ENCODE measurements at places on chromosomes 7 and 10.

- DNase-seq, result peak; percentile 60
Measured at GRCh38 chr10:117167789-117168674, 29.3 kb upstream of the KCNK18 start.

GRCh38 chr10:90227786-90228185 lies 526.4 kb downstream of the KIF20B start:
- no peak for DNase-seq

DNA sequence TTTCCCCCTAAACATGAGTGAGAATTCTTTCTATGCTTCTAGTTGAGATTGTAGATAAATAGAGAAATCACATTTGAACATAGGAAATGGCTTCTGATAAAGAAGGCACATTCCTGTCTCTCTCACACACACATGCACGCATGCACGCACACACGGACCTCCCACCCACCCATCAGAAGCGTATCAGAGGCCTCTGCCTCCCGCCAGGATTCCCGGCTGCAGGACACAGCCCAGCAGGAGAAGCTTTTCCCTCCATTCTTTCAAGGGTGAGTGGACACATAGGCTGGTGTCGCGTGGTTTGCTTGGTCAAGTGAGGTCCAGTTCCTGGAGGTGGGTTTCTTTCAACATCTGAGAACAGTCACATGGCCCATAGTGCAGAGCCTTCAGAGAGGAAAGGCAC lies 34.2 kb downstream of the KLF6 start:
- DNase-seq, result no peak

DNA sequence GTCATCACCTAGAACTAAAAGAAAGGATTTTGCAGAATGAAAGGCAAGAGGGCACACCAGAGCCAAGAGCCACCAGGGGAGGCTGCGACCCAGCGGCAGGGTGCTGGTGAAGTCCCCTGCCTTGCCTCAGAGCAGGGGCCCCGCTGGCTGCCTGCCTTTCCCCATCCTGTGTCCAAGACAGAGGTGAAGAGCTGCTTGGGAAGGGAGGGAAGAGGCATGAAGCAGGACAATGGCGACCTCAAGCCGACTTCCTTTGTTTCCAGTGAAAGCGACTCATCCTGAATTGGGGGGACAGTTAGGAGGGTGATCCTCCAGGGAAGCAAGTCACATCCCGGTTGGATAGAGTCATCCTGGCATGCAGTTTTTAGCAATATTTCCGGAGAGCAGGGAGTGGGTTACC lies 255.5 kb upstream of the YAE1 start:
- DNase-seq, result no peak

DNA sequence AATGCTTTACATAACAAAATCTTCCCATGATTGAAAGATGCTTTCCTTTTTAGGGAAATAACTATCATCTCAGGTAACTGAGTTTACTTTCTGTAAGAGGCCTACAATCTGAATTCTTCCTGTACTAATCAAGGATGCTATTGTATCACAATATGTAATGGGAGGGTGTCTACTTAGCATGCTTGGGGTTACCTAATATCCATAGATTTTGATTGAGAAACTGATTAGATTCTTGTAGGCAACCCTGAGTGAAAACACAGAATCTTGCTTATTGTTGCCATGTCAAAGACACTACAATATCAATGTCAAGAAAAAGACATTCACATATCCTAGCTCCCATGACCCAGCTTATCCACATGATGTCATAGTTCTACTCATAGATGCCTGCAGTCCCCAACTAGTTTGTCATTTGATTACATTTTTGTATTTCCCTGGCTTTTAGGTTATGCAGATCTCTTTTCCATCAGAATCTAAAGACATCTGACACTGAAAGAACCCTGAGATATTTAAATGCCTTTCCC lies 62.4 kb downstream of the PON1 start:
- DNase-seq, result no peak

DNA sequence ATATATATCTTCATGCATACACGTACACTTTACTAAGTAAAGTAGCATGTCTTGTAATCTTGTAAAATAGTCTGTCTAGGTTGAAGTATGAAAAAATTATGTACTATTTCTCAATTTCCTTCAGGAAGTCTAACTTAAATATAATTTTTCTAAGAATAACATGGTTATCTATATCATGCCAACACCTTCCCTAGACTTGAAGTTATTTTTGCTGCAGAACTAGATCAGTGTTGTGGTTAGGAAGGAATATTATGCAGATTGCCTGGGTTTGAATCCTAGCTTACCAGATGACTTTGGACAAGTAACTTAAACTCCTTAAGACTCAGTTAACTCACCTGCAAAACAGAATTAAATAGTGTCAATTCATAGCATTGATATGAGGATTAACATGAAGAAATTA lies 142.2 kb upstream of the SEMA3A start:
- DNase-seq, result no peak

GRCh38 chr7:30389791-30390190 lies 88.8 kb downstream of the NOD1 start:
- DNase-seq, result no peak

- no peak for DNase-seq
Measured at GRCh38 chr7:69217516-69218350, 380.5 kb upstream of the AUTS2 start.

- no peak for DNase-seq
Measured at GRCh38 chr7:75033064-75033463, 40.5 kb downstream of the RCC1L start.

GRCh38 chr10:18217577-18217976 lies 77.4 kb downstream of the CACNB2 start:
- no peak for DNase-seq

DNA sequence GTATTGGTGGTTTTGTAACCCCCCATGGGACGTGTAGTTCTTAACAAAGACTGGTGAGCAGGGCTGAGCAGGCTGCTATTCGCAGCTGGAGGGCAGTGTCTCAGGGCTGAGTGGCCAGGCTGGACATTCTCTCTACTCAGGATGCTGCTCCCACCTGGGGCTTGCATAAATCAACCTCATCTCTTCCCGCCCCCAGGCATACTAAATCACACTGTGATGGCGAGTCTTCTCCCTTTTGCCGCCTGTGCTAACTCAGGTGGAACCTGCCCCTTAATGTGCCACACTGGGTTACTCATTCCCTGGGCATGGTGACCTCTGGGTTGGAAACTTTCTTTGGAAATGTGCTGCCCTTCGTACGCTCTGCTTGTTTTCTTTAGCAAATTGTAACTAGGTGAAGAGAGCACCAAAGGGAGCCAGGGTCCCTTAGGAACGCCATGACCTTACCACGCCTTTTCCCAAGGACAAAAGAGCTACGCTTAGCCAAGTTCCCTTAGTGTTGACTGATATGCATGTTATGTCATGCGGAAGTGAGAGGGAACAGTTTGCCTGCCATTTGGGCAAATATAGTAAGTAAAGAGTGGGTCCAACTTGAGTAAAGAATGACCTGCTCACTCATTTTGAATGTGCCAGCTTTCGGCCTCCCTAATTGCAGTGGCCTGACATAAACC lies 40.4 kb upstream of the COBL start:
- DNase-seq, result no peak

GRCh38 chr10:79376751-79377556 lies 29.7 kb downstream of the PPIF start:
- no peak for DNase-seq

DNA sequence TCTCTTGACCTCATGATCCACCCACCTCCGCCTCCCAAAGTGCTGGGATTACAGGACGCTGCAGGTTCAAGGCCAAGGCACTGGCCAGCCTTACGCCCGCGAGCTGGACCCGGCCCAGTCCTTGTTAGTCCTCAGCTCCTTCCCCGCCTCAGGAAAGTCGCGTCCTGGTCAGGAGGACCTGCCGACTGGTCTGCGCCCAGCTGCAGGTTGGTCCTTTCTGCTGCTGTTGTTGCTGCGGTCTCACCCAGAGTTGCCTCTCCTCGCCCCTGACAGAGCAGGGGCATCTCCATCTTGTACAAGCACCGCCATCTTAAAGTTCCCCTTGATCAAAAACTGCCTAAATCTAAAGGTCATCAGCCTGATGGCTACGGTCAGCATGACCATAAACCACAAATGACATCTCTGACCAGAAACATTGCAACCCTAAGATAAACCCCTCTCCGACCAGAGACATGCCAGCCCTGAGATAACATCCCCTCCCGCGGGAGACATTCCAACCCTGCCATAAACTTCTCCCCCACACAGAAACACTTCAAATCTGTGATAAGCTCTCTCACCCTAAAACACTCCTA lies 13.9 kb upstream of the BMS1 start:
- no peak for DNase-seq

- no peak for DNase-seq
Measured at GRCh38 chr10:70106958-70107791, 25.4 kb downstream of the AIFM2 start.

- no peak for DNase-seq
Measured at GRCh38 chr10:35216303-35216905, 89.8 kb downstream of the CREM start.

GRCh38 chr10:48467669-48468068 lies 137.2 kb downstream of the ARHGAP22 start:
- DNase-seq, result no peak

GRCh38 chr7:47724335-47724982 lies 142.5 kb upstream of the TNS3 start:
- no peak for DNase-seq

DNA sequence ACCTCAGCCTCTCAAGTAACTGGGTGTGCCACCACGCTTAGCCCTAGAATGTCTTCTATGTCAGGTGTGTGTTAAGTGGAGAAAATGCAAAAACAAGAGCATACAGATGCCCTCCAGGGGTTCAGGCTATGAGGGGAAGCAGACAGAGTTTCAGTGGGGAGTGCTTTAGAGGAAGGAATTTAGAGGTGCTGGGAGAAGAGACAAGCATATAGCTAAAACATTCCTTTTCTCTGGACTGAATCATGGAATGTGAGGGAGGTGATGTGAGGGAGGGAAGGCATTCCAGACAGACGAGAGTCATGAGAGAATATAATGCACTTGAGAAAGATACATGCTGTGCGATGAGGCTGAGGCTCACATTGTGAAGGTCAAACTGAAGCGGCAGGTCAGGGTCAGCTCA lies 6.6 kb upstream of the ZNF786 start:
- no peak for DNase-seq

- DNase-seq, result no peak
Measured at GRCh38 chr10:59954296-59954695, 47.9 kb upstream of the CCDC6 start.

- DNase-seq, result no peak
Measured at GRCh38 chr10:8815969-8816368, 761.5 kb downstream of the GATA3 start.

- no peak for DNase-seq
Measured at GRCh38 chr7:155398944-155399343, 59.0 kb upstream of the EN2 start.

GRCh38 chr7:44819292-44819691 lies 22.8 kb downstream of the PPIA start:
- no peak for DNase-seq

GRCh38 chr7:29948587-29948986 lies 41.0 kb downstream of the SCRN1 start:
- no peak for DNase-seq

DNA sequence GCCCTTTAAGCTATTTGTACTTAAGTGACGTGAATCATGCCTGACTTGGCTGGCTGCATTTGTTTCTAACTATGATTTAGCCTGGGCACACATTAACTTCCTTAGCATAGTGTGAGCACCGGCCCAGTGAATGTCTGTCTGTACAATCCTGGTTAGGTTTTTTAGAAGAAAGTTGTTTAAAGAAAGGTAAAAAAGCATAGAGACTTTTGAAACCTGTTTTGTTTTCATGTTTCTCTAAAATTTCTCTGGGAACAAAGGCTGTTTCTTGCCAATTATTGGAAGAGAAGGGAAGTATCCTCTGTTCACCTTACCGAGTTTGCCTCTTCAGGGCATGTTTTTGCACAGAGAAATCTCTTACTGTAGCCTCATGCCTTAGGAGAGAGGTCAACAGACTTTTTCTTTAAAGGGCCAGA lies 42.9 kb upstream of the MET start:
- no peak for DNase-seq

DNA sequence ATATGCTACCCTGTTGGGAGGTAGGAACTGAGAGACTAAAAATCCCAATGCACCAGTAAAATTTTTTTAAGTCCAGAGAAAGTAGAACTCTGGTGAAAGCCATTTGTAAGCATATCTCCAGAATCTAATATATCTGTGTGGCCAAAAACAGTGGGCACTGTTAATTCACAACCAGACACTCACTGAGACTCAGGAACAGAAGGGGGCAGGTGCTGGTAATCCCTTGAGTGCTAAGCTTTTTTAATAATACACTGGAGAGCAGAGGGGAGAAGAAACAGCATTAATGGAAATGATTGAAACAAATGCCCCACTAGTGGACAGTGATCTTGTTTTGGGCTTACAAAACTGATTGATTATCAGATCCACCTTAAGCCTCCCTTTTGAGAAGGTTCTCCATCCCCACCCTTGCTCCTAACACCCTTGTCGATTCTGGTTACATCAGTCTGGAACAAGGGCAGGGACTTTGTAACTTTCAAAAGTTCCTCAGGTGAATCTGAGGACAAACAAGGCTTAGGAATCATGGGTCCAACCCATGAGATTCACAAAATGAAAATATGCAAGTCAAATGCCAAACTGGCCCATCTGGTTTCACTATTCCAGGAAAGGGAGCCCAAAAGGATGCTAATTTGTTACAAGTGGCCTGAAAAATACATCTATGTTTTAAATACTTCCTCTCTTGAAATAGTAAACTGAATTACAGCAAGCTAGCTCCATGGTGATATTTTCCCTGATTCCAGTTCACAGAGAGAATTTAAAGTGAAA lies 29.7 kb downstream of the PLXNA4 start:
- no peak for DNase-seq

DNA sequence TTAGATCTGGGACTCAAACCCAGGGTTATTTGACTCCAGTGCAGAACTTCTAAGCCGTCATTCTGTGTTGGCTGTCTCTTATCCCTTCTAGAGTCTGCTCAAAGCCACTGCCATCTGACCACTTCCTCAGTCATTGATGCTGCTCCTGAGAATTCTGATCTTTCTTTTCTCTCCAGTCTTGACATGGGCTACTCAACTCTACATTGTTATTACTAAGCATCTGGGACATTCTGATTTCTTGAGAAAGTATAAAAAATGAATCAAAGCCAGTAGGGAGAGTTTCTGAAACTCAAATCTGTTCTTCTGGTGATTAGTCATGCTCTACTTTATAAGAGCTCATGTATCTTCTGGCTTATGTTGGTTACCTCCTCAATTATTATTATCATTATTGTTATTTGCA lies 48.7 kb downstream of the ANK3 start:
- DNase-seq, result no peak

DNA sequence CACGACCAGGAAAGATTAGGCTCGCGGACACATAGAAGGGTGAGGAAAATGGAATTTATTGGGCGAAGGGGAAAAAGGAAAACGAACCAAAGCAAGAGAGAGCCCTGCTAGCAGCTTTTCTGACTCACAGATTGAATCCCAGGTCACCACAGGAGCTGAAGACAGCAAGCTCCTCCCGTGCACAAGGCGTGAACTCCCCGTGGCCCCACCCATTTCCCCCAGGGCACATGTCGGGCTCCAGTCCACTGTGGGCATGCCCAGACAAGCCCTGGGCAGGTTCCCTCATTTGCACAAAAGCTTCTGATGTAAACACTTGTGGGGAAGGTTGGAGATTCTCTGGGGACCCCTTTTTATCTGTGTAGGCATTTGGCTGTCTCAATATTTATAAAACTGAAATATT lies 582.4 kb downstream of the SUGCT start:
- DNase-seq, result no peak
